ENCODE measurements at places on chromosomes 6 and 20.
A peak's percentile ranks its signal among the peaks of the same experiment; 100 is the strongest.

- no peak for DNase-seq
Observed at GRCh38 chr20:58256842-58257241, 28.4 kb upstream of the ANKRD60 start.

DNA sequence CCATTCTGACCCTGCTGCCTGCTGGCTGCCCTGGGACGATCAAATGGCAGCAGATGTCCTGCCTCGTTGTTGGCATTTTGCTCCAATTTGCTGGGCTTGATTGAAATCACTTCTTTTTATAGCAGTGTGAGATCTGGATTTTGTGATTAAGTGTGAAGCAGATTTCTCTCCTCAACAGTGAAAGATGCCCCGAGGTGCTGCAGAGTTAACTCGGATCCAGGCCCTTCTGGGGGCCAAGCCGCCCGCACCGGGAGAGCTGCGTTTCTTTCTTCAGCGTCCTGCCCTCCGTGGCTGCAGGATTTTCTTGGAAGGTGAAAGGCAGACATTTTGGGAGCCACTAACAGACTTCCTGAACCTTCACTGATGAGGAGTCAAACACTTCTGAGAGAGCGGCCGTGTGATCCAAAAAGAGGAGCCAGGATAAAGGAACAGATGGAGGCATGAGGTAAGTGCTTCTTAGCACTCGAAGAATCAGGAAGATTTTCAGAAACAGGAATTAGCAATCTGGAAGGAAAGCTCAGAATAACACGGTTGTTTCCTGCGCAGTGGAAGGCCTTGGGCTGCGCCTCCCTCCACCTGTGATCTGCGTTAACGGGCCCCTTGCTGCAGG, 139.5 kb upstream of the AFDN start:
- no peak for DNase-seq

DNA sequence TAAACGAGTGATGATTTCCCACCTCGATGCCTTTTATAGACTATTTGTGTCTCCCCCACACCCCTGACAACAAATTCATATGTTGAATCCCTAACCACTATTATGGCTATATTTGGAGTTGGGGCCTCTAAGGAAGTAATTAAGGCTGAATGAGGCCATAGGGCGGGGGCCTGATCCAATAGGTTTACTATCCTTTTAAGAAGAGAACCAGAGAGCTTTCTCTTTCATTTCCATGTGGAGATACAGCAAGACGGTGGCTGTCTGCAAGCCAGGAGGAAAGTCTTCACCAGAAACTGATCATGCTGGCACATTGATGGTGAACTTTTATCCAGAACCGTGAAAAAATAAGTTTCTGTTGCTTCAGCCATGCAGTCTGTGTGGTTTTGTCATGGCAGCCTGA, 38.9 kb upstream of the CLIC5 start:
- DNase-seq, result no peak

GRCh38 chr6:127267646-127268625, 1.3 kb downstream of the RNF146 start:
- no peak for DNase-seq

DNA sequence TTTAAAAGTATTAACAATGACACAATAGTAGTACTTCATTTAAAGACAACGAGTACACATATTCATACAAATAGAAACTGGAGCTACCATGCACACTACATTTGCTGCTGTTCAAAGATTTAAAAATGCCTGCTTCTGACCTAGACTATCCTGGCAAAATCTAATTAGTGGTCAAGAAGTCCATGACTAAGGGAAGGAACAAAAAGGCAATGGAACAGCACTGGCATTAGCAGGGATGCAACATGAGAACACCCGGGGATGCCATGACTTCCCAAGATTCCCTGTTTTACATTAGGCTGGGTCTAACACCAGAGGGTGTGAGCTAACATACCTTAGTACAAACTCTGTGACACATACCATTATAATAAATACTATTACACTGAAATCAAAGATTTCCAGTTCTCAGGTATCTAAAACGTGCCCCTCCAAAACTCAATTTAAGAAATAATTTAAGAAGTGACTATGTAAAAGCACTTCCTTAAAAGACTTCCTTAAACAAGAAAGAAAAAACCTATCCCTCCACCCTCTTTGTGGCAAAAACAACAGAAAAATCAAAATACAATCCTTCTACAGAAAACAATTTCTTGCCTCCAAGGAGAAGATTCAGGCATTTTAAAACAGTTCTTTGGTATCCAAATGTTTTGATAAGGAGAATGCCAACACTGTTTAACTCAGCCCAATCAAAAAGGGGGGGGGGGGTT, 25.5 kb downstream of the CHD6 start:
- DNase-seq, result no peak

- no peak for DNase-seq
Observed at GRCh38 chr20:61698598-61699494, 366.8 kb downstream of the TAF4 start.

DNA sequence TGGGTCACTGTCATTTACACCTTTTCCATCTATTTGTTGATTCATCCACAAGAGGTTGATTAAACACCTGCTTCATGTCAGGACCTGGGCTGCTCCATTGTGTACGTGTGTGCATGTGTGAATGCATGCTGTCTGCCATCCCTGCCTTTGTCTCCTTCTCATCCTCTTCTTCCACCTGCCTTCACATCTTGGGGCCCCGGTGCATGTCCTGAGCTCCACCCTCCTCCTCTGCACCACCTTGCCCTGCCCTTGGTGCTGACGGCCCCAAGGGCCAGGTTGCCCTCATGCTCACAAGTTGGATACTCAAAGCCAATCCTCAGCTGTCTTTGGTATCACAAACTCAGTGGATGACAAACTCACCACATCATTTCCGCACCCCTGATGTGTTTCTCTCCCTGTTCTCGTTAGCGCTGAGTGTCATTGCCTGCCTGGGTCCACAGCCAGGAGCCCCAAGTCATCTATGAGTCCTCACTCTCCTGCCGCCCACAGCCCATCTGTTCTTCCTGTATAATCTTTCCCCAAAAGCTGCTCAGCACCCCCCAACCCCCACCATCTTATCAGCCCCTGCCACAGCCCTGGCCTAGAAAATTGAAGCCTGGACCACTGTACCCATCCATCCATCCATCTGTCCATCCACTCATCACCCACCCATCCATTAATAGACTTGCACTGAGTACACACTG, 85.0 kb downstream of the SRC start:
- no peak for DNase-seq

DNA sequence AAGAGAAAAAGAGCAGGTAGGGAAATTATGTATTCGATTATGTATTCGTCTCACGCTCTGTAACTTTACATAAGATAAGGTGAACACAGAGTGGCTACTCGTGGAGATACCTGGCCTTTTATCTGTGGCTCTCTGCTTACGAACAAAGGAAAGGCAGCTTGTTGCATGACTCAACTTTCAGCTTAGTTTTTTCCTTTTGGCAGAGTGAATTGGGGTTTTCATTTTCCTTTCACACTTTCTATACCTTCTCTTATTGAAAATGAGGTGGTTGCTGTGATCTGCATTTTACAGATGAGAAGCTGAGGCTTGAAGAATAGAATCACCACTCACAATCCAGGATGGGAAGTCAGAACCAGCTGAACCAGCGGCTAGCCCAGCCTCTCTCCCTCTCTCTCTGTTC, 13.3 kb upstream of the KCNK15 start:
- no peak for DNase-seq

GRCh38 chr6:135514706-135515105, 17.2 kb upstream of the AHI1 start:
- DNase-seq, result no peak

GRCh38 chr6:106135911-106136571, 49.9 kb downstream of the PRDM1 start:
- DNase-seq, result no peak

DNA sequence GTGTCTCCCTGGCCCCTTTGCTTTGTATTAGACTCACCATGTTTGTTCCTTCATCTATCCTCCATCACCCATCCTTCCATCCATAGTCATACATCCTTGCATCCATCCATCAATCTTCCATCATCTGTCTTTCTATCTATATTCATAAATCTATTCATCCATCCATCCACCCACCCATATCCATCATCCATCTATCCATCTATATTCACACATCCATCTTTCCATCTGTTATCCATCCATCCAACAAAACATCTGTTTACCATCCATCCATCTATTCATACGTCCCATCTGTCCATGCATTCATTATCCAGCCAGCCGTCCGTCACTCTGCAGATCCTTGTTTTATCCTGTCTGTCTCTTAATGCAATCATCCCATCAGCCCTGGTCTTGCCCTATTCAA, 10.6 kb downstream of the DDR1 start:
- no peak for DNase-seq

DNA sequence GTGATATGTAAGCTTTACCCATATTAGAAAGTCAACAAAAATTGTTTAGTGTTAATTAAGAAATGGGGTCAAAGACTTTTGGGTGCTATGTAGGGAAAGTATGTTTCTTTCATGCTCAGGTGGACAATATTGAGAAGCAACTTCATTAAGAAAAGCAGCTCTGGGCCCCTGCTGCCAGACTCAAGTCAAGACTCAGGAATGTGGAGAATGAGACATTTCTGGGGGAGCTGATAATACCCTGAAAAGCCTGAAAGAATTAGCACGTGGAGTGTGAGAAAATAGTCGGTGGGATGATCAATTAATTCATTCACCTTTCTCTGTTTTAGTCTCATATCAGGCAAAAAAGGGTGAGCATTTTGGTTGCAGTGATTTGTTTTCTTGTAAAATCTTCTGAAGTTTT, 175.1 kb upstream of the IMPG1 start:
- DNase-seq, result no peak

DNA sequence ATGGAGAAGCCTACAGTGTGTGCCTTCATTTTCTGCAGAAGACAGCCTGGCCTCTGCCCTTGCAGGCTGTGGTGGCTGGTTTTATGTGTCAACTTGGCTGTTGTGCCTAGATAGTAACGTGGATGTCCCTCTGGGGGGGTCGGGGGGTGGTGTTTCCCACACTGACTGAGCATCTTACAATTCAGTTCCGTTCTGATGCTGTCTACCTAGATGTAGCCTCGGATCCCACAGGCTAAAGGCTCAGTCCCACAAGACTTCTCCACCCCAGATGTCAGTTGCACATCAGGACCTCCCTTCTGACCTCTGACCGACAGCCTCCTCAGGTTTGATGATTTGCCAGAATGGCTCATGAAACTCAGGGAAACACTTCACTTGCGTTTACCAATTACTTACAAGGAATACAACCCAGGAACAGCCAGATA, 4.4 kb downstream of the PYGB start:
- no peak for DNase-seq

DNA sequence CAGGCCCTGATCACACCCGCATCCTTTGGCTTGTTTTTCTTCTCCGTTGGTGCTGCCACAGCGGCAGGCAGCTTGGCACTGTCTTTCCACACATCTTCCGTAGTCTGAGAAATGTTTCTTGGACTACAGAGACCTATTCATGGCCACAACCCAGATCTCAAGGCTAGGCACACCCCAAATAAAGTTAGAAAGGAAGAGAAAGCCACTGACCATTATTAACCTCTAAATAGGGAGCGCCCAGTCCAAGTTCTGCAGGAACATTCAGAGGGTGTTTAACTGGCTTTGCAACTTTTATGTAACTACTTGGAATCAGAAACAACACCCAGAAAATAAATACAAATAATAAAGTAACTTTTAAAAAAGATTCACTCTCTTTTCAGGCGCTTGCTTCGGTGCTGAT, 124.8 kb upstream of the NEDD9 start:
- DNase-seq, result no peak

DNA sequence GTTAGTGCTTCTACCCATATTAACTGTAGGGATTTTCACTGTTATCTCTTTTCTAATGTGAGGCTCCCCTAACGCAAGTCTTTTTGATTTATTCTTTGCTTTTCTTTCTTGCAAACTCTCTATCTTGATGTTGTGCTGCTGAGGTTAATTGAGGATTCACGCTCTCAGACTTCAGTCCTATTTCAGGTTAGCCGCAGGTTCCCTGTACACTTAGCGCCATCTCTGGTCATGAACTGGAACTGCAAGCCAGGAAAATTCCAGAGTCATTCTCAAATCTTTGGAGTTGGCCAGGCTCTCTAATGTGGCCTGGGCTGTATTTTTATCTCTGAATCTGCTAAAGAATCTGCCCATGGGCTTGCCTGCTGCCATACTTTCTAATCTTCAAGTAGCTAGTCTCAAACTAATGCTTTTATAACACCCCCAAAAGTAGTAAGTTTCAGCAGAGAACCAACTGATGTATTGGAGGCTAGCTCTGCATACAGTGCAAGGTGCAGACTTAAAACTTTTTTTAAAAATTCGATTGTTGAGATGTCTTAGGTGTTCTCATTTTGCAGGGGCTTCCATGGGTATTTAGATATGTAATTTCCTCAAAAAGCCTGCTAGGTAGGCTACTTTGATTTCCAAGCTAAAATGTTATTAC, 91.1 kb upstream of the OPRM1 start:
- DNase-seq, result peak; percentile 5

- DNase-seq, result no peak
Observed at GRCh38 chr20:25510202-25510601, 75.1 kb downstream of the NINL start.

GRCh38 chr6:135568379-135568778, 70.8 kb upstream of the AHI1 start:
- peak; percentile 91 for DNase-seq

GRCh38 chr6:169115632-169116031, 138.0 kb downstream of the THBS2 start:
- no peak for DNase-seq

DNA sequence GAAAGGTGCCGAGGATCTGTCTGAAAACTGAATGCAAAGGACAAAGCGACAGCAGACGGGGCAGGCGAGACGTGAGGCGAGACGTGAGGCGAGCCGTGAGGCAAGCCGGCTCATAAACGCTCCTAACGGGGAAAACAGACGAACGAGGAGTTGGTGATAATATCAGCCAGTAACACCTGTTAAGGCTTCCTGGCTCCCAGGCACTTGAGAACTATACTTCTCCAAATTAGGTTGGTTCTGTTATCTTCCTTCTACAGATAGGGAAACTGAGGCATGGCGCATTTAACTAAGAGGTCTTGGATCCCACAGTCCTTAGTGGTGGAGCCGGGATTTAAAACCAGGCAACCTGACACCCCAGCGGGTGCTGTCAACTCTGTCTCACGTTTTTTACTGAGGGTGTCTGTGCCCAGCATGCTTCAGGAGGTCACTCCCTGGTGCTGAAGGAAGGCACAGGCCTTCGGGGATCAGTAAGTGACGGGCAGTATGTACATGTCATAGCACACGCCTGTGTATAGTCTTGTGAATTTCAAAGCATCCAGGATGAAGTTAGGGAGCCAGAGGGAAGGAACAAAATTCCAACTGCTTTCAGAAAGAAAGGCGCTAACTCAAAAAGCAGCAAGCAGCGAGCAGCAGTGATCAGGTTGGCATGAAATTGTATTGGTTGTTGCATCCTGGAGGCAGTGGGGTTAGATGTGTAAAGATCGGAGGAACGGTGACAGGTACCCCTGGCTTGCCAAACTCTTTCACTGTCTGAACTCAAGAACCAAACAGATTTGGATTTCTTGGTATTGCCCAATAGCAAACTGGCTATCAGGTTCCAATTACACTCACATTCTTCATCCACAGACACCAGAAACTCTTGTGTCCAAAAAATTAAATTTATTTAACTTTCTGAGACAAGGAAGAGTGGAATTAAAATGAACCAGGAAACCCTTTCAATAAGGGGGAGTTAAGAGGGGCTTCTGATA, 318.7 kb downstream of the THBS2 start:
- no peak for DNase-seq
